ENCODE measurements at places on chromosomes 12 and 14. TPM values are rescaled to one million over a fixed set of nuclear protein-coding genes. Genes with fewer than 3 reads are reported as not detected.

The ASIC1 gene
- 5.1 TPM for total RNA-seq

The IQSEC3 gene
- total RNA-seq, result 0.05 TPM

The SCARB1 gene
- 167 TPM for total RNA-seq

The VTI1B gene
- 85.4 TPM for total RNA-seq

The TEX52 gene
- not detected for total RNA-seq

The ATP2B1 gene
- total RNA-seq, result 63.5 TPM

The PAX9 gene
- total RNA-seq, result 3.4 TPM

The TM7SF3 gene
- total RNA-seq, result 72.6 TPM

The IKZF4 gene
- total RNA-seq, result 2.8 TPM

The GSC gene
- 0.33 TPM for total RNA-seq

The ADCY4 gene
- not detected for total RNA-seq

The RACGAP1 gene
- 80.0 TPM for total RNA-seq

The LIN7A gene
- total RNA-seq, result 0.35 TPM

The TEX22 gene
- total RNA-seq, result 0.10 TPM

The ISM2 gene
- 0.43 TPM for total RNA-seq

The CCDC177 gene
- 0.03 TPM for total RNA-seq

The KANSL2 gene
- 36.7 TPM for total RNA-seq

The GDF3 gene
- total RNA-seq, result not detected

The NRL gene
- total RNA-seq, result 0.74 TPM

The TTC7B gene
- total RNA-seq, result 17.6 TPM

The PPHLN1 gene
- total RNA-seq, result 55.1 TPM
